NCI-H526 (cell line): ENCODE measurements at places on chromosomes 1 and 21.

- DNase-seq, result no peak
These were observed 56.6 kb downstream of the MAB21L3 start for GRCh38 chr1:116167625-116168276.

DNA sequence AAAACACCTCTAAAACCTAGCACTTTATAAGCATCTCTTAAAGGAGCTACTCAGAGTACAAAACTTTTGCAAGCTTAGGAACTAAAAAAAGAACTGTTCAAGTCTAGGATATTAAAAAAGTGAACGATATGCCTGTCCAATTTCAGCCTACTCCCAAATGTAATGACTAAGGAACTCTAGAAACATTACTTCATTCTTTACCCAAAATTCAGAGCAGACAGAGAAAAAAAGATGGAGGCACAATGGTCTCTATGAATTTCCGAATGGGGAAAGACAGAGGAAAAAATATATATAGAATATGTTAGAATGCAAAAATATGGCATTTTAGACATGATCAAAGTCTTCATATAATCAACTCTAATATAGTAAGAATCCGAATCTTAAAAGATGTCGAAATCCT, 61.2 kb downstream of the TP53BP2 start:
- no peak for DNase-seq

DNA sequence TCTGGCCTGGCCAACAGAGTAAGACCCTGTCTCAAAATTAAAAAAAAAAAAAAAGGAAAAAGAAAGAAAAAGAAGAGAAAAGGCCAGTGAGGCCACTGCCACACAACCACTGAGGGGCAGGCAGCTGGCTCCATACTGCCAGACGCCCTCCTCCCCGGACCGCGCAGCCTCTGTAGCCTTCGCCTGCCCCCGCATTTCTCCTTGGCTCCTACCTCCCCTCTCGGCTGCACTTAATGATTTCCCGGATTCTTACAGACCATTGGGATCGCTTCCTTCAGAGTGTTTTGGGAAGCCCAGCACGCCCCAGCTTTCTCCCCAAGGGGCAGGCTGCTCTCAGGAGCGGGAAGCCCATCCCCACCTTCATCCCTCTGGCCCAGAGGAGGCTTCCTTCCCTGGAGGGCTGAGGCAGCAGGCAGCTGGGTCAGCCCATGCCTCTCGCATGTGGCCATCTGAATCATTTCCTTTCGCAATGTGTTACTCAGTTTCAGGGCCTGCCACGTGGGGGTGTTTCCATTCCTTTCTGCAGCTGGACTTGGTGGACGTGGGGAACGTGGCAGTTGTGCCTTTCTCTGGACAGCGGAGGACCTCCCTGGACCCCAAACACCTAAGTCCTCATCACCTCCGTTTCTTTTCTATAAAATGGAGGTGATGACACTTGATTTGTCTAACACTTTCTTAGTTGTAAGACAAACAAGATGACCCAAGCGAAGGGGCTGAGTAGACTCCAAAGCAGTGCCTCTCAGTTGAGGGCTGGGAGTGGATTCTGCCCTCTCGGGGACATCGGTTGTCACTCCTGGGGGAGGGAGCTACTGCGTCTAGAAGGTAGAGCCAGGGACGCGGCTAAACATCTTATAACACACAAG, 2.3 kb downstream of the SLC2A5 start:
- DNase-seq, result no peak

DNA sequence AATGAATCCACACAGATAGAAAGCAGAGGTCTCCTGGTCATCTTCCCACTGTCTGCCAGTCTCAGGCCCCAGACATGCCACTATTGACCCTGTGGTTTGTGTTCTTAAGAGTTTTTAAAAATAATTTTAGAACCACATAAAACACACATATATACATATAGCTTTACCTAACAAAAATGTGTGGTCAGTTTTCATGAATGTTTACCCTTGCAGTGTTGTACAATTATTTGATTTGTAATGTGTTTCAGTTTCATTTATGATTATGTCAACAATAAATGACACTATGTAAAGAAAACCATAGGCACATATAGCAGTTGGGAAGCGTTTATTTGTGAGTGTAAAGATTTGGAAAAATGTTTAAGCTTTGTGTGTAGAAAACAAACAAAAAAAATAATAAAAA, 17.1 kb downstream of the CHAF1B start:
- no peak for DNase-seq

DNA sequence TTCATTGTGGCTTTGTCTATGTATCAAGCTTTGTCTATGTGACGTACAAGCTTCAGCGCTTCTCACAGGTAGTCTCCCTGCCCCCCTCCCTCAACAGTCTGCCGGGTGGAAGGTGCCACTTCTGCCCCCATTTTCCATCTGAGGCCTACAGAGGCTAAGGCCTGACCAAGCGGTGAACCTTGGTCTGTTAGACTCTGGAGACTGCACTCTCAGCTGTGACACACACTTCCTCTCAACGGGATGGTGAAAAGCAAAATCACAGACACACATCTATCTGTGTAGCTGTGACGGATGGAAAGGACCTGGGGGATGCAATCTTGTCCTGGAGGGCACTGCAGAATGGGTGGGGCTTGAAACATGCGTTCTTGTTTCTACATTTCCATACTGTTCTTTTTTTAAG, 152.9 kb upstream of the EDN2 start:
- DNase-seq, result no peak

GRCh38 chr1:231215681-231216385, 25.2 kb upstream of the GNPAT start:
- DNase-seq, result no peak

- no peak for DNase-seq
These were observed 39.0 kb upstream of the PPP1R15B start for GRCh38 chr1:204450461-204451257.

- no peak for DNase-seq
These were observed 9.2 kb downstream of the PHLDA3 start for GRCh38 chr1:201459775-201460174.

GRCh38 chr1:214551436-214552173, at the start of gene PTPN14:
Gene PTPN14, minus strand, starts transcription at chr1:214551602. Its CDS starts 86,799 bp downstream, at chr1:214464803.
- DNase-seq, result peak; percentile 65

- no peak for DNase-seq
These were observed 123.7 kb downstream of the ACTL8 start for GRCh38 chr1:17878837-17879236.

GRCh38 chr1:167602840-167603239, 27.2 kb upstream of the RCSD1 start:
- no peak for DNase-seq

GRCh38 chr1:203133970-203134725, 6.6 kb downstream of the ADORA1 start:
- no peak for DNase-seq

DNA sequence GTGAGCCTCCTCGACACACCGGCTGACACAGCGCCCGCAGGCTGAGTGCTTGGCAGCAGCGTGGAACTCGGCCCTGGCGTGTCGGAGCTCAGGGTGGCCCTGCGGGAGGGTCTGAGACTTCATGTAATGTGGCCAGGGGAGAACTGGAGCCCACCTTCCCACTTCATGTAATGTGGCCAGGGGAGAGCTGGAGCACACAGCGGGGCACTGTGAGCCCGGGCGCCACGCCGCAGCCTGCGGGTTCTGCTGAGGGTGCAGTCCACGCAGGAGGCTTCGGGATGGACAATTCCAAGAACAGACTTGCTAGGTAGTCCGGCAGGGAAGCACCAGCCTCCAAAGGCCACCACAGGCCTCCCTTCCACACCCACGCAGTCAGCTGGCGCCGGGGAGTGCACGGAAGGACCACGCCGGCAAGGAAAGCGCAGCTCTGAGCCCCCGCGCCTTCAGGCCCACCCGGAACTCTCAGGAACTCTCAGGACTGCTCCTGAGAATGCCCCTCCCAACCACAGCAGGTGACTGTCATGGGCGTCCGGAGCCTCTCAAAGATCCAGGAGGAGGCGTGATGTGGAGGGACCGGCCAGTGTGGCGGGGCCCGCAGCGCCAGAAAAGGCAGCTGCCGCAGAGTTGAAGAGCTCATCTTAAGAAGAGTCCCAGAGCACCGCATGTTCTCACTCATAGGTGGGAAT, 19.3 kb upstream of the ADARB1 start:
- DNase-seq, result no peak
